ENCODE measurements at places on chromosomes 16 and 17.
A peak's percentile ranks its signal among the peaks of the same experiment; 100 is the strongest.

DNA sequence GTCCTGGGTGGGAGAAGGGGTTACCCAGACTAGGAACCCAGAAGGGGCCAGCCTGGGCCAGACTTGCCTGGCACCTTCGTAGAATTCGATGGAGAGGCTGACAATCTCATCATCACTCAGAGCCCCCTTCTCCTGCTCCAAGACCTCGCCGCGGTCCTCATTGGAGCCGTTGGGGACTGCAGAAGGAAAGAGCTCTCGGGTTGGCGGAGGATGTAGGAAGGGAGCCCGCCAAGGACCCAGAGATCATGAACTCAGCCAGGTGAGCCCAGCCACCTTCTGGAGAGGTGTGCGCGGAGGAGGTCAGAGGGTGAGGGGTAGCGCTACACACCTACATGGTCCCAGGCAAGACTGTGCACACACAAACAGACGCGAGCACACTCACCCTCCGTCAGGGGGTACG is 8.5 kb downstream of the CISD3 start:
- DNase-seq, result no peak

DNA sequence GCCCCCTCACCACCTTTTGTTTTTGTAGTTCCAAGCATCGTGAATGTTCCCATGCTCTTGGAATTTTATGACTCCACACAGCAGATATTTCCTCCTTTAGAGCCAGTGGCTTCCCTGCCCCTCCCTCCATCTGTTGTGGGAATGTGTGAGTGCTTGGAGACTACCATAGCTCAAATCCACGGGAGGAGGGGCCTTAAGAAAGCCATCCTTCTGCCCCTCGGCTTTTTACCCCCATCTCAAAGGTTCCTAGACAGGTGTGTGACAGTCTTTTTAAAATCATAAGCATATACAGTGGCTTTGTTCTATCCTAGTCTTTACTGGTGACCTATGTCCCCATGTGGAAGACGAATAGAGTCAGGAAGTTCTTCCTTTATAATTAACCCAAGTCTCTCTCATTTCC is 47.2 kb downstream of the YPEL2 start:
- no peak for DNase-seq

GRCh38 chr17:8909586-8910270 is 42.3 kb upstream of the PIK3R6 start:
- DNase-seq, result no peak

GRCh38 chr16:3695610-3696369 is 21.5 kb downstream of the TRAP1 start:
- no peak for DNase-seq

DNA sequence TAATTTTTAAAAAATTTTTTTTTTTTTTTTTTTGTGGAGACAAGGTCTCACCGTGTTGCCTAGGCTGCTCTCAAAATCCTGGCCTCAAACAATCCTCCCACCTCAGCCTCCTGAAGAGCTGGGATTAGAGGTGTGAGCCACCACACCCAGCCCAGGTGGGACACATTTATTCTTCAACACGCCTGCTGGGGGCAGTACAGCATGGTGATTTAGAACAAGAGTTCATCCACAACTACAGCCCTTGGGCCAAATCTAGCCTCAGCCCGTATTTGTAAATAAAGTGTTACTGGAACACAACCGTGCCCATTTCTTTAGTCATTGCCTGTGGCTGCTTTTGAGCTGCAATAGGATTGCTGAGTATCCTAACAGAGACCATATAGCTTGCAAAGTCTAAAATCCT is 92.8 kb downstream of the KATNIP start:
- DNase-seq, result peak; percentile 45

DNA sequence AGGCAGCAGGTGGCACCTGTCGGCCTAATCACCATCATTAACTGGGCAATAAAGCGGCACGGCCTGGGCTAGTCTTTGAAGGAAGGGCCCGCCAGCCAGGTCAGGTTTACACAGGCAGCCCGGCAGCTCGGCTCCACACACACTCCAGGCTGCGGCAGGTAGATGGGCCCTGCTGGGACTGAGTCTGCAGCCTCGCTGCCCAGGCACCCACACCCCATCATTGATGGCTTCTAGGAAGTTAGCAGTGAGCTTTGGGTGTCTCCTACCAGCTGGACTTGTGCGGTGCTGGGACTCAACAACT is 6.8 kb upstream of the FOXN1 start:
- no peak for DNase-seq

GRCh38 chr17:42531455-42532354 is 4.3 kb upstream of the NAGLU start:
- peak; percentile 77 for DNase-seq

GRCh38 chr17:50882851-50883250 is 16.7 kb upstream of the TOB1 start:
- no peak for DNase-seq

DNA sequence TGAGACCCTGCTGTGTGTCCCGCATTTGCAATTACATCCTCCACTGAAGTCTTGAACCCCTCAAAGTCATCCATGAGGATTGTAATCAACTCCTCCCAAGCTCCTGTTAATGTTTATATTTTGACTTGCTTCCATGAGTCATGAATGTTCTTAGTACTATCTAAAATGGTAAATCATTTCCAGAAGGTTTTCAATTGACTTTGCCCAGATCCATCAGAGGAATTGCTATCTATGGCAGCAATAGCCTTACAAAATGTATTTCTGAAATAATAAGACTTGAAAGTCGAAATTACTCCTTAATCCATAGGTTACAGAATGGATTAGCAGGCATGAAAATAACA is 2.5 kb upstream of the C16orf87 start:
- no peak for DNase-seq

- no peak for DNase-seq
Observed at GRCh38 chr17:47644324-47644723, 5.4 kb upstream of the KPNB1 start.

GRCh38 chr17:51818777-51819176 is 339.7 kb downstream of the CA10 start:
- DNase-seq, result no peak

DNA sequence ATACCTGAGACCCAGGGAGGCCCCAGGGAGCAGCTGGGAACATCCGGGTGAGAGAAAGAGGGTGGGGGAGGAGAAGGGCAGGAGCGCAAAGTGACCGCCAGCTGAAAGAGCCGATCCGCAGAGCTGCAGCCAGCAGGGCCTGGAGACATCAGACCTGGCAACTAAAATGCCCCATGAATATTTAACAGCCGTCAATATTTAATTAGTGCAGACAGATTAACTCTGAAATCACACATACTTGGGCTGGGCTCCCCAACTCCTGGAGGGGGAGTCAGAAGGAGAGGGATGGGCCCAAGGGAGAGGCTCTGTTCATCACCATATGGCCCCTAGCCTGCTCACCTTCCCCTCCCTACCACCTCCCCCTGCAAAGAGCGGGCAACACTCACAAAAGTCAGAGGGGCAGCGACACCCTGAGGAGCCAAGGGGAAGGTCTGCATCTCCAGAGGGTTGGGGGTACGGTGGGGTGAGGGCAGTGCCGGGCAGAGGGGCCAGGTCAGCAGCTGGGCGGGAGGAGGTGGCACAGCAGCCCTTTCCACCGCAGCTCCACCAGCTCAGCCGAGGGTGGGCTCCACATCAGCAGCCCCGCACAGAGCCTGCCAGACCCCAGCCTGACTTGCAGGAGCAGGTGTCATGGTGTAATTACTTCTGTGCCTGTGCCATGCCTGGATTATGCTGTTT is 61.9 kb upstream of the CCL1 start:
- peak; percentile 82 for DNase-seq

- no peak for DNase-seq
Observed at GRCh38 chr17:81539961-81540675, 11.9 kb downstream of the FSCN2 start.

- DNase-seq, result no peak
Observed at GRCh38 chr16:24005577-24005976, 169.8 kb downstream of the PRKCB start.

GRCh38 chr17:35041390-35041789 is 22.1 kb downstream of the RFFL start:
- DNase-seq, result no peak

DNA sequence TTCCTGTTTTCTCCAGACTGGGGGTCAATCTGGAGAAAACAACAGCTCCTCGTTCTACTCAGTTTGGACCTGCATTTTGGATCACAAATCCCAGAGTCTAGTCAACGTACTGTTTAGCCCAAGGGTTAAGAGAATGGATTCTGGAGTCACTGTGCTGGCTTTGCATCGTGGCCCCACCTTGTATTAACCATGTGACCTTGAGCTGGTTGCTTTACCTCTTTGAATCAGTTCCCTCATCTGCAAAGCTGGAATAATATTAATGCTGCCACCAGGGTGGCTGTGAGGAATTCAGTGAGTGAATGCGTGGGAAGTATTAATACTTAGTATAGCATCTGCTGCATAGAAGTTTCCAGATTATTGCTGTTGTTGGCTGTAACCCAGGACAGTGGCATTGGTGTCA is 11.3 kb upstream of the DHRS7C start:
- DNase-seq, result no peak

DNA sequence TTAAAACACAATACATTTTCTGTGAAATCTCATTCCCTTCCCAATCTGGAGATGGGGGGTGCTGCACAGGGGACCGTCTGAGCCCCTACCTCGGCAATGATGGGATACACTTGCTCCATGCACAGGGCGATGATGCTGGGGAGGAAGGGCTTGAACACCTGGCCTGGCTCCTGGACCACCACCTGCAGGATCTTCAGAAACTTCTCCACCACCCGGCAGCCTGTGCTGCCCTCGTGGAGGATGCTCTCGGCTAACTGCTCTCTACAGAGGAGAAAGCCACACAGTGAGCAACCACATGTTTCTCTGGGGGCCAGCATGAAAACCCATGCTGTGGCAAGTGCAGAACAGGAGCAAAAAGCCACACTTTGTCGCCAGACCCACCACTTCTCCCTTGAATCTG is 42.4 kb upstream of the GSG1L start:
- DNase-seq, result no peak

DNA sequence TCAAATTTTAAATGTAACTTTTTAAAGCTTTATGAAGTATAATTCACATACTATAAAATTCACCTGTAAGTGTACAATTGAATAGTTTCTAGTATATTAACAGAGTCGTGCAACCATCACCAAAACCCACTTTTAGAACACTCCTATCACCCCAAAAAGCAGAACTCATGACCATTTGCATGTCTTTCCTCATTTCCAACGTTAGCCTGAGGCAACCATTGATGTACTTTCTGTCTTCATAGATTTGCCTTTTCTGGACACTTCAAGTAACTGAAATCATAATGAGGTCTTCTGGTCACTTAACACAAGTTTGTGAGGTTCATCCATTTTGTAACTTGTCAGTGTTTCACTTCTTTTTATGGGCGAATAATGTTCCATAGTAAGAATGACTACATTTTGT is 33.2 kb downstream of the METTL16 start:
- DNase-seq, result no peak

DNA sequence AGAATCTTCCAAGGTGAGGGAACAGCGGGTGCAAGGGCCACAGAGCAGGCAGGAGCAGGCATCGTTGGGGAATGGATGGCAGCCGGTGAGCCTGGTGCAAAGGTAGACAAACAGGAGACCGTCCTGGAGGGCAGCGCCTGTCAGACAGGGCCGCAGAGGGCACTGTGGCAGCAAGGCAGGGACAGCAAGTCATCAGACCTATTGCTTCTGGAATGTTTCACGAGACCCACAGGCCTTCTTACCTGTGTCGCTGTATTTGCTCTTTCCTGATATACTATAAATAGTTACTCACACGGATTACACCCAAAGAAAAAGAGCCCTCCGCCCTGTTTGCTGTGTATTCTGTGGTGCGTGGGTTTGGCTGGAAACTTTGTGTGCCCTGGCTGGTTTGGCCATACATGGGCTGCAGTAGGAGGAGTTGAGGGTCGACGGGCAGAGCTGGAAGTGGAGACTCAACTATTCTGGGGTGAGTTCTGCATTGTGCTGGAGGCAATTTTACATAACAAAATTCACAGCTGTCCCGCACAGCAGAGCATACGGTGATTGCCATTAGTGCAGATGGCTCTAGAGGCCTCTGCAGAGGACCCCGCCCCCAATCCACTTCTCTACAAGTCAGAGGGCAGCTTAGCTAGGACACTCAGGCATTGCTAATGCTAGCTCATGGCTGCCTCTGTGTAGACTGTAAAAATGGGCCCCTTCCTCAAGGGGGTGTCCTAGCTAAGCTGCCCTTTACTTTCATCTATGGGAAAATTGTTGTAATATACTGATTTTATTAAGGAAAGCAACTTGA is 18.6 kb upstream of the POLR3E start:
- DNase-seq, result peak; percentile 62

Data from H9 (cell line).